Activated CD4-positive, alpha-beta T cell treated with anti-CD3 and anti-CD28 coated beads for 48 hours (primary cell): ENCODE measurements at places on chromosomes 16 and 17.

- peak; percentile 30 for DNase-seq
Observed at GRCh38 chr16:12082226-12082887, 105.8 kb downstream of the SNX29 start.

DNA sequence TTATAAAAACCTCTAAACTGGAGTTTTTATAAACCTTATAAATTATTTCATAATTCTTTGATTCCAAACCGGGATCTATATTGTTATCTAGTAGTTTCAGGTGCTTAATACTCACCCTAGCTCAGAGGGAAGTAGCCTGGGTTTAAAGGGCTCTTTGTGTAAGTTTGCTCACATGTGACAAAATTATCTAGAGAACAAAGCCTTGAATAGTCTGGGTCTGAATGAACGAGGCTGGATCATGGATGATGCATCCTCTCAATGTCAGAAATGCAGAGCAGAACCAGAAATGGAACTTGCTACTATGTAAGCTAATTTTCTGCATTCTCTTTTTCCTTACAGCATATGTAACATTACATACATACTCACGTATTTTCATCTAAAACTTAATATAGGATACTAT, 103.9 kb upstream of the NETO2 start:
- DNase-seq, result no peak

- DNase-seq, result no peak
Observed at GRCh38 chr17:70891306-70891705, 722.0 kb downstream of the KCNJ2 start.

DNA sequence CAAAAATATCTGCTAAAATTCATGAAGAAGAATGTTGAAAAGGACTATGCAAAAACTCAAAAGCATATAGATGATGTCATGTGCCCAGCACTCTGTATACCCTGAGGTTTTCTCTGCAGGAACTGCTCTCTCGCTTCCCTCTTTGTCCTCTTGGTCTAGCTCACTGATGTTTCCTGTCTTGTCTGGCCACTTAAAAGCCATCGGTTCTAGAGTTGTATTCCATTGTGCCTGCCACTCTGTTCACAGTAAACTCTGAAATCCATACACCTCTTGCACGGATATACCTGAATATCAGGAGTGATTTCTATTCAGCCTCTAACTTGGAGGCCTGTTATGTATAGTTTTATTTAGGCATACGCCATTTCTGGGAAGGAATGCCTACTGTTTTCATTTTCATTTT, 101.0 kb upstream of the CNTNAP4 start:
- DNase-seq, result no peak

DNA sequence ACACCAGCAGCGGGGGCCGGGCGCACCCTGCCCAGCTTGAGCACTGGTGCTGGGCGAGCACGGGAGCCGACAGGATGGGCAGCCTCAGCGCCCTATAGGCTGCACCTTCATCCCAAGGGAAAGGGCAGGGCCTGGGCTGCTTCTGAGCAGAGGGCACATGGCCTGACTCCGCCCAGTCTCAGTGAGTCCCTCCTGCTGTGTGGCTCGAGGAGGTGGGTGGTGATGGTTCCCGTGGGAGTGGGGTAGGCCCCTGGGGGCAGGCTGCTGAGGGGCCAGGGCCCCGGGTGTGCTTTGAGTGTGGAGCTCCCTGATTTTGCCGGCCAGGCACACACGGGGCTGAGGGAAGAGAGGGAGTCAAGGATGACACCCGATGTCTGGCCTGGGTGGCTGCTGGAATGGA, 37.9 kb downstream of the TSC2 start:
- DNase-seq, result no peak
